ENCODE measurements at places on chromosomes 7 and 10.
A peak's percentile ranks its signal among the peaks of the same experiment; 100 is the strongest.

DNA sequence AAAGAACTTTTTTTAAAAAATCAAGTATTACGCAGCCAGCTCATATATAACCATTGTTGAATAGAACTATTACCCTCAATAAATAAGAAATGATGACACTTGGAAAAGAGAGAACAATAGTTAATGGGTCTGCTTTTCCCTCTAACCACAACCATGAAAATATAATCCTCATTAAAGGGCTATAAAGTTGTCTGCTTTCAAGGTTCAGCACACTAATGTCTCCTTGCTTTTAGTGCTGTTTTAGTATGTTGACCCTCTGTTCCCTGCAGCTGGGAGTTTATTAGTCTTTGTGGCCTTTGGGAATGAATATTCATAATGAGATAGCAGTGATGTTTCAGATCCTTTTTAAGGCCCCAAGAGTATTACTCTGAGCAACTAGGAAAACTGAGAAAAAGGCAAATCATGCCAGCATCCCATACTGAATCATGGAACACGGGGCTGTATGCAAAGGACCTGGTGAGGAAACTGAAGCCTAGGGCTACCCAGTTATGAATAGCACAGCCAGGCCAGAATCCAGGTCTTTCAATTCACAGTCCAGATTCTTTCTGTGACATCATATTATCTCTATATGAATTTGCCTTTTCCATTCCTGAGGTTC, 332.0 kb upstream of the LRGUK start:
- DNase-seq: no peak

DNA sequence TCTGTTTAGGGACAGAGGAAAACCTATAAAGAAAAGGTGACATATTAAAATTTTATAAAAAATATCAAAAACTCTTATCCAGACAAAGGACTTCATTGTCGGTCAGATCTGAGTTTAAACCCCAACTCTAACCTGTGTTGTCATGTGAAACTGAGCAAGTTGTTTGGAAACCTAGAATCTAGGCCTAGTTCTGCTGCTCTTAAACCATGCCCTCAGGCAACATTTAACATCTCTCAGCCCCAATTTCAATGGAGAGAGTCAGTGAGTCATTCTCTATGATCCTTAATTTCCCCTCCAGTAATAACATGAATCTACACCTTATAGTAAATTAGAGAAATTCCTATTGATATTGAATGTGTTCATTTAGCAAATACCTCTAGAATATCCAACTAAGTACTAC, 192.3 kb downstream of the IMMP2L start:
- DNase-seq: peak; percentile 31

- DNase-seq: no peak
Observed at GRCh38 chr10:118594392-118595063, 920 bp downstream of the PRLHR start.

- no peak for DNase-seq
Observed at GRCh38 chr10:43308986-43309385, 42.1 kb upstream of the RASGEF1A start.

DNA sequence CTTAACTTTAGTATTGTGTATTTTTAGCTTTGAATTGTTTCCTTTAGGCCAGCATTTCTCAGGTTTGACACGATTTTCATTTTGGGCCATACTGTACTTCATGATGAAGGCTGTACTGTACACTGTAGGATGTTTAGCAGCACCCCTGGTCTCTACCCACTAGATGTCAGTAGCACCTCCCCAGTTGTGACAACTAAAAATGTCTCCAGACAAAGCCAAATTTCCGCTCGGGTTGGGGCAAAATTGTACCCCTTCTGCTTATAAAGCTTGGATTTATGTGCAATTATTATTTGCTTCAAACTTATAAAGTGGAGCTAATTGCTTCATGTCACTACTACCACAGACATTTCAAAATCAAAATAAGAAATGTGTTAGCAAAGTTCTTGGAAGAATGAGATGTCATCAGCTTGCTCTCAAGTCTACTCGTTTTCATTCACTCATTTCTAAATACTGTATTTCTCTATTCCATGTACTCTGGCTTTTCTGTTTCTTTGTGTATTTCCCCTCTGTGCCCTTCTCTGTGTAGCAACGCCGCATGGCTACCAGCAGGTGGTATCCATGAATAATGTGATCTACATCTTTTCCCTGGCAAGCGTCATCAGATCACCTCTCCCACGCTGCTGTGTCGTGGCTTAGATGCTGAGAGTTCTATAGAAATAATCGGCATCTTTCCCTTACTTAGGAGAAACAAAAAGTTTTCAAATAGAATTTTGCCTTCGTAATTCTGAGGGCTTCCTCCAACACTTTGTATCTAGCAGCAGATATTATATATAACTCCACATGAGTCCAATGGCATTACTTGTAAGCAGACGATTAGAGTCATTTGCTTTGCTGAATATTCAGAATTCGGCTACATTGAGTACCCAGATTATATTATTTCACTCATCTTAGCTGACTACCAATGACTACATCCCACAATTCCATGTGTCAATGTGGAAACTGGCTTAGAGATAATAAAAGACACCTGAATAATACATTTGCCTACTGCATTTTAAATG, 47.8 kb upstream of the CALCR start:
- DNase-seq: peak; percentile 41

GRCh38 chr7:151125846-151126481, 39.7 kb downstream of the AGAP3 start:
- DNase-seq: no peak

GRCh38 chr7:40429826-40430225, 295.0 kb downstream of the SUGCT start:
- no peak for DNase-seq

GRCh38 chr10:124918191-124918830, 23.6 kb upstream of the ZRANB1 start:
- peak; percentile 69 for DNase-seq

- DNase-seq: no peak
Observed at GRCh38 chr7:67659091-67659490, 662.5 kb downstream of the TYW1 start.

- DNase-seq: no peak
Observed at GRCh38 chr7:152354061-152354460, 81.7 kb downstream of the KMT2C start.

- DNase-seq: no peak
Observed at GRCh38 chr7:29030781-29031275, 72.7 kb upstream of the TRIL start.

Data from MCF 10A (cell line).